ENCODE measurements at places on chromosomes 7 and 10.

DNA sequence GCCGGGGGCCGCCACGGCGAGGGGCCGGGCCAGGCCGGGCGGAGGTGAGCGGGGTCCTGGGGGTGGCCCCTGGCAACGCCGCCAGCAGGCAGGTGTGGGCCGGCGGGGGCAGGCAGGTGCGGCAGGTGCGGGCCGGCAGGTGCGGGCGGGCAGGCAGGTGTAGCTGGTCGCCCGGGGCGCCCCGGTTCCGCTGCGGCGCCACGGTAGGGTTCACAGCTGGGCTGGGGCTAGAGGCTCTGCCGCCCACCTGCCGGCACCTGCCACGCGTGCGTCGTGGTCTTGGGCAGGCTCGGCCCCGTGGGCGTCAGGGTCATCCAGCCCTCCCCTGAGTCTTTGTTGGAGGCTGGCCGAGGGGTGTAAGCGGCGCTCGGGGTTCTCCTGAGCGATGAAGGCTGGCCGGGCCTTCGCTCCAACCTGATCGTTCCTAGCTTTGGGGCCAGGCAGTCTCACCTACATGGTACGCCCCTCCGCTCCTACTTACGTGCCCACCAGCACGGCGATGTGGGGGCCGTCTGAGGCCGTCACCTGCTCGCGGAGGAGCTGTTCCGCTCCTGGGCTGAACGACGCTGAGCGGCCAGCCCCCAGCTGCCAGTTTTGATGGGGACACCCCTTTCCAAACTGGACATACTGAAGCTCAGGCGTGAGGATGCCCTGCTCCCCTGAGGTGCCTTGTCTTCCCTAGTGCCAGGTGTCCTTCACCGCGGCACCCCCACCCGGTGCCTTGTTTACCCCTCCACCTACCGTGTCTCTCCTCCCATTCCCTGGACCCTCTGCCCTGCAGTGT is 493 bp downstream of the ZMIZ2 start:
- DNase-seq = no peak

DNA sequence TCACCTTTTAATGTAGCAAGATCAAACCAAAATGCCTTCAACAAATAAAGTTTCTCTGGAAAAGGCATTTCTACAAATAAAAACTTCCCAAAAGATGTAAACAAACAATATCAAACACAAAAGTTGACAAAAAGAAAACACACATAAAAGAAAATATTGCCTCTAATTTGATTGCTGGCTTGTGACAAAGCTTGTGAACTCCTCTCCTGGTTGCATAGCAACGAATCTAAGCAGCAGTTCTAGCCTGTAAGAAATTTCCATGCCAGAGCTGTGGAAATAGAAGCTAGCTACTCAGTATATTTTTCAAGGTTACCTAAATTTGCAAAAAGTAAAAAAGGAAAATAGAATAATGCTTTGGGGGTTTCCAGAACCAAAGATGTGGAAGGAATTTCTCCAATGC is 173.9 kb upstream of the CDK1 start:
- no peak for DNase-seq

DNA sequence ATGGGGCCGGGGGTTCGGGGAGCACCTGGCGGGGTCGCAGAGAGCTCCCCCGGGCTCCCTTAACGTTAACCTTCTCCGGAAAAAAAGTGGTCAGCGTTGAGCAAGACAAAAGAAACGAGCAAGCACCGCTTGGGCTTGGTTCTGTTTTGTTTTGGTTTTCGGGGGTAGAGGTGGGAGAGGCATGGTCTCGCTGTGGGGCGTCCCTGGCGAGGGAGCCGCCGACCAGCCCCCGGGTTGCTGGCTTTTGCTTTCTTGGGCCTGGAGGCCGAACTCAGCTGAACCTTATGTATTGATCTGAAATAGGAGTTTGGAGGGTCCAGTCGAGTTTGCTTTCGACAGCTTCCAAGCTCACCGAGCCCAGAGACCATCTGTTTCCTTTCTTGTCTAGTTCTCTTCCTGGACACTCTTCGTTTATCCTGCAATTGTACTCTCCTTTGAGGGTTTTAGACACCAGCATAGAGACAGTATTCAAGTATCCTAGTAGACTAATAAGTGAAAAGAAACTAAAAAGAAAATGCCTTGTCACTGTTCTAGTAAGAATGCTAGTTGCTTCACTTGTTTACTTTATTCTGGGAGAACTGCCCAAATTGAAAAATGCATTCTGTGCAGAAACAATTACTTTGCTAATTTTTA is 980 bp downstream of the FHIP2A start:
- peak; percentile 61 for DNase-seq

DNA sequence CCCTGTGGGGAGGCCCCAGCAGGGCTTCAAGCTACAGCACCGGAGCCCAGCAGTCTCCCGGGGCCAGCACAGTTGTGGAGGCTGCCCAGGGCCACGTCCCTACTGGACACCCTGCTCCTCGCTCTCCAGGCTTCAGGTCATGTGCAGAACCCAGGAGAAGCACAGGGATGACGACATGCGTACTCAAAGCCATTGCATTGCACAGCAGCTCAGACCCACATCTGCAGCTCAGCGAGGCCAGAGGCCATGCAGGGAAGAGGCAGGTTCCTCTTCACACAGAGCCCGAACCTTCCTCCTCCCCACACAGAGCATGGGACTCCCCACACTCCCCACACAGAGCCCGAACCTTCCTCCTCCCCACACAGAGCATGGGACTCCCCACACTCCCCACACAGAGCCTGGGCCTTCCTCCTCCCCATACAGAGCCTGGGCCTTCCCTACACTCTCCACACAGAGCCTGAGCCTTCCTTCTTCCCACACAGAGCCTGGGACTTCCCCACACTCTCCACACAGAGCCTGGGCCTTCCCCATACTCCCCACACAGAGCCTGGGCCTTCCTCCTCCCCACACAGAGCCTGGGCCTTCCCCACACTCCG is 12.3 kb downstream of the CFAP46 start:
- no peak for DNase-seq

DNA sequence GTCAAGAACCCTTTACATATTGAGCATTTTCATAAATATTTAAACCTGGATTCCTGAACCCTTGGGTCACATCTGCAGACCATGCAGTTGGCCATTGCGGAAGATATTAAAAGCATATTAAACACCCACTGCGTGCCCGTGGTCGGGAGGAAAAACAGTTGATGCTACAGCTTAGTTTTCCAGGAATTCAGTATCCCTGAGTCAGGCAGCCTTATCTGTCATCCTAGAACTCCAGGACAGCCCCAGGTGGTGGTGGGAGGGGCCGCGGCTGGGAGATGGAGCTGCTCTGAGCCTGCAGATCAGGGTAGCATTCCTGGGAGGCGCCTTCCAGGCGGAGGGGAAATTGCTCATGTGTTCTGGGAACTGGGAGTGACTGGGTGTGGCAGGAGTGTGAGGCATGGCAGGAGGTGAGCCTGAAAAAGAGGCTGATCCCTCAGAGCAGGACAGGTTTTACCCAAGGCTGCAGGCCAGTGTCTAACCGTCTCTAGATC is 222.9 kb upstream of the SH2B2 start:
- peak; percentile 61 for DNase-seq
